Femur (tissue), 1 donor: ENCODE measurements at places on chromosomes 1 and 21.

GRCh38 chr1:10338047-10338446 is 60.8 kb upstream of the PGD start:
- peak; percentile 40 for DNase-seq

DNA sequence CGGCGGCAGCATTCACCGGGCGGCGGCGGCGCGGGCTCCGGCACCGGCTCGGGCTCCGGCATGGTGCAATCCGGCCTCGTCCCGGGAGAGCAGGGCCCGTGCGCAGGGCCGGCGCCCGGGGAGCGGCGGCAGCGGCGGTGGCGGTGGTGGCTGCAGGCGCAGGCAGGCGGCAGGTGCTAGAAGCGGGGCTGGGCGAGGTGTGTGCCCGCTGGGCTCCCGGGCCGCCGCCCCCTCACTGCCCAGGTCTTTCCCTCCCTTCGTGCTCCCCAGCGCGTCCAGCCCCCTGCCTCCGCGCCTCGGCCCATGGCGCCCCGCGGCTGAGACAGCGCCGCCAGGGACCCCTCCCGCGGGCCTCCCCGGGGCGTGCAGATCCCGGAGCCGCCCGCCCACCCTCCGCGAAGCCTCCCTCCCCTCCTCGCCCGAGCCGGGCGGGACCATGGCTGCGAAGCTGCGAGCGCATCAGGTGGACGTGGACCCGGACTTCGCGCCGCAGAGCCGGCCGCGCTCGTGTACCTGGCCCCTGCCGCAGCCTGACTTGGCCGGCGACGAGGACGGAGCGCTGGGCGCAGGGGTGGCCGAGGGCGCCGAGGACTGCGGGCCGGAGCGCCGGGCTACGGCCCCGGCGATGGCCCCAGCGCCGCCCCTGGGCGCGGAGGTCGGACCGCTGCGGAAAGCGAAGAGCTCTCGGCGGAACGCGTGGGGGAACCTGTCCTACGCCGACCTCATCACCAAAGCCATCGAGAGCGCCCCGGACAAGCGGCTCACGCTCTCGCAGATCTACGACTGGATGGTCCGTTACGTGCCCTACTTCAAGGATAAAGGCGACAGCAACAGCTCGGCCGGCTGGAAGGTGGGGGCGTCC is 492 bp downstream of the FOXO6 start:
- peak; percentile 52 for DNase-seq

- DNase-seq, result peak; percentile 73
Observed at GRCh38 chr1:21324368-21325141, 34.3 kb upstream of the ECE1 start.

DNA sequence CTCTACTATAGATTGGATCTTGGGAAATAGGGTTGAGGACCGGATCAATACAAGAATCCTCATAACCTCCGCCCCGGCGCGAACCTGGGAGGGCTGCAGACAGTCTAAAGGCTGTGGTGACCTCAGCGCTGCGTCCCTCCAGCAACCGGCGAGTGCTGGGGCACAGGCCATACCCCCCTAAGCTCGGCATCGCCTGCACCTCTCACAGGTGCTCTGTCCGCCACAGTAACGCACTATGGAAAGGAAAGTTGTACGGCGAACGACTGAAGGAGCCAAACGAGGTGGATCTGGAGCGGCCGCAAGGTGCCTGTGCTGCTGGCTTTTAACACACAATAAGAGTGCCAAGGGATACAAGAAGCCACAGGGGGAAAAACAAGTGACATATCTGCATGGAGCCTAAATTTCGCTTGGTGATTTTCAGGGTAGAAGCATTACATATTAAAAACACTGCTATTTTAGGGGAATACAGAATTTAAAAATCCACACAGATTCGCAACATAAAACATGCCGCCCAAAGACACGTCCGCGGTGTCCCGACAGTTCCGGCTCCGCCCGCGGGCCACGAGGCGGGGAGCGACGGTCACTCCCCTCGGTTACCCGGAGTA is 1.4 kb upstream of the RBM15 start:
- peak; percentile 56 for DNase-seq

DNA sequence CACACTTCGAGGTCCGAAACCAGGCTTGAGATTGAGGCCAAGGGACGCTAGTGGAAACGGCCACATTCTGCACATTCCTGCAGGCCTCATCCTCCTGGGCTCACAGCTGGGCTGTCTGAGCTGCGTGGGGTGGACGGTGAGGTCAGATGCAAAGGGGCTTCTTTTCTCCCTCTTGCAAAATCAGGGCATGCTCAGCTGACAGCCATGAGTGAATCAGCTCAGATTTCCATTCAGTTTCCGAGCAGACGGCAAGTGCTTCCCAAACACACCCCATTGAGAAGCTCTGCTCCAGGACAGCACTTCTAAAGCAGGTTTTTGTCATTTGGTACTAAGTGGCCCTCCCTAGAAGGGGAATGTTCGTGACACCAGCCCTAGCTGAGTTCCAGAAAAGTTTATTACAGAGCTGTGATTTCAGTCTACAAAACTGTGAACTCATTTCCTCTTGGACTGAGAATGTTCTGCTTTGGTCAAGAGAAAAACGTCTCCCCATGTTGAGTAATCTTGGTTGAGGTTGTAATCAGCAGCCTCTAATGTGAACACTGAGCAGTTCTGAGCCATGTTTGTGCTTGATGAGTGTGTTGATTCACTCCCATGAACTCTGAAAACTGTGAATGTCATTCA is 10.0 kb downstream of the PDPN start:
- peak; percentile 83 for DNase-seq

- no peak for DNase-seq
Observed at GRCh38 chr1:2072891-2073290, 22.7 kb downstream of the PRKCZ start.

DNA sequence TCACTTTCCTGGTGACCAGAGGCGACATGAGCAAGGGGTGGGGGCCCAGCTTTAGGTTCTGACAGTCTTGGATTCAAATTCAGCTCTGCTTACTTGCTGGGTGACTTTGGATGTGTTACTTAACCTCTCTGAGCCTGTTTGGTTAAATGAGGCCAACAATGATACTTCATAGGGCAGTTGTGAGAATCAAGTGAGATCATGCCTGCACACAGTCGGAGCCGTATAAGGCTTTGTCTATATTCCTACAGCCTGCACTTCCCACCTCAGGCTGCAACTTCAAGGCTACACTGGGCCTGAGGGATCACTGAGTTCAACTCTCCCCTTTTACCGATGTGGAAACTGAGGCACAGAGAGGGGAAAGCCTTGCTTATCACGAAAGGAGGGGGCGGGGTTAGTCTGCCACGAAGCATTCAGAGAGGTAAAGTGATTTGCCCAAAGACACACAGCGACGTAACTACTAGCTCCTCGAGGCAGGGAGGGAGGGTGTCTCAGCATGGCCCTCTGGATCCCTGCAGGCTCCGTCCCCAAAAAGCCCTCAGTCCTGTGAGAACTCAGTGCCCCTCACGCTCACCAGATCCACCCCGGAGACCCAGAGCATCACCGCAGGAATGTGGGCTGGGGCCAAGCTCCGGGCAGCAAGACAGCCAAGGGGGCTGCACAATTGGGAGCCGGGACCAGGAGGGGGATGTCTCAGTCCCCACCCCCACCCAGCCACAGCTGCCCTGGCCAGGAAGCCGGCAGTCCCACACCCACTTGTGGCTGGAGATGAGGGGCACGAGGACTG is 25.0 kb downstream of the SDC3 start:
- DNase-seq, result no peak

GRCh38 chr1:232662910-232663309 is 33.0 kb upstream of the SIPA1L2 start:
- no peak for DNase-seq

DNA sequence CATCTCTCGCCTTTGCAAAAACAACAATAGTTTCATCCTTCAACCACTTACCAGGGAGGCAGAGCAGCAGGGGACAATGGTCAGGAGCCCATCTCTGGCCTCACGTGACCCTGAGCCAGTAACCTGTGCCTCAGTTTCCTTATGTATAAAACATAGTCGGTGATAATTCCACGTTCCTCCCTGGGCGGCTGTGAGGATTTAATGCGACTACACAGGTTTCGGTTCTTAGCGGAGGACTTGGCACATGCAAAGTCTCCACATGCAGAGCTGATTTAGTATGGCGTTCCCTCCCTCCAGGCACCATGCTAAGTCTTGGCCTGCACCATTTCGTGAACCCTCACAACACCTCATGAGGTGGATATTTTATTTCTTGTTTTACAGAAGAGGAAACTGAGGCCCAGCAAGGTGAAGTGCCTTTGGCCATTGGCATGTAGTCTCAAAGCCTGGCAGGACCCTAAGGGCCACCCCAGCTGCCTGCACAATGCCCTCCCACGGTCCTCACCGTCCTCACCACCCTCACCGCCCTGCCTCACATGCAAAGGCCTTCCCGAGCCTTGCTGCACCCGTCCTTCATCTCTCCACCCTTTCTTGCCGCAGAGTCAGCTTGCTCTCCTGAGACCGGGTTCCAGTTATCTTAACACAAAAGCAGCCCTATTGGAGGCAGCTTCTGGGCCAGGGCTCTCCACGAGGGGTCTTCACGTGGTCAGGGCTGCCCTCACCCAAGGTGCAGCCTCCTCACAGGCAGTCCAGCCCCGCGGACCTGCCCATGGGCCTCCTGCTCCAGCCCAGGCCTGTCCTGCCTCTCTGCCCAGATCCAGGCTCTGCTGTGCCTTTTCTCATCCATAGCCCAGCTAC is 48.9 kb downstream of the SYF2 start:
- DNase-seq, result no peak

GRCh38 chr1:204468206-204468605 is 26.4 kb downstream of the PIK3C2B start:
- no peak for DNase-seq

DNA sequence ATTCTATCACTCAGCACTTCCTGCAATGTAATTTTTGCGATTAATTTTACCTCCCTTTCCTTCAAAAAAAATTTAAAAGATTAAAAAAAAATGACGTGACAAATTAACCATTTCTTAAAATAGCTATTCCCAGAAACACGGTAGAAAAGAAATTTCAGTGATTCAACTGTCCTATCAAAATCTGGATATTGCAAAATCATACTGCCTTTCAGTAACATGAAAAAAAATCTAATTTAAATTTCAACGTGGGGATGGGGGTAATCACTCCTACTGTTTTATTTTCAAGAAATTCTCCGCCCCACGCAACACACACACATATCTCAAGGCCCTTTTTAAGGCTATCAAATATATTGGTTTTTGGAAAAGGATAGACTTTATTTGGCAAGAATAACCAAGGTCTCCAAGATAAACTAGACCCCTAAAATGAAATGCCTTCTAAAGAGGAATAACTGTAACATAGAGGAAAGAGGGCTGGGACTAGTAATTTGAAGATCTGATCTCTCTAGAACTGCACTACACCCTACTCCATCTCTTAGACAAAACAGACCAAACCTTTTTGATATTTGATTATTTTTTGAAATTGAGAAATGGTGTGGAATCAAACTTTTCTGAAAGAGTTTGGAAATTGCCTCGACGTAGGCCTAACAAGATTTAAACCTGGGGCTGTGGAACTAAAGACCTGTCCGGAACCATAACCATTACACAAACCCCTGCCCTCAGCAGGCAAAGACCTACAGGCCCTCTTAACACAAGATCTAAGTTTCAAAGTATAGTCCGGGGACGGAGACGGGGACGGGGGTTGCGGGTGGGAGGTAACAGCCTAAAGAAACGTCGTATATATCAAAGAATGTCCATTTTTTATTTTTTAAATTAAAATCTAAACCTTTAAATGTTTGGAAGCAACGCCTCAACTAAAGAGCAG is 941 bp downstream of the ARNT start:
- DNase-seq, result no peak

- DNase-seq, result no peak
Observed at GRCh38 chr1:231312432-231312788, 25.2 kb downstream of the EXOC8 start.

DNA sequence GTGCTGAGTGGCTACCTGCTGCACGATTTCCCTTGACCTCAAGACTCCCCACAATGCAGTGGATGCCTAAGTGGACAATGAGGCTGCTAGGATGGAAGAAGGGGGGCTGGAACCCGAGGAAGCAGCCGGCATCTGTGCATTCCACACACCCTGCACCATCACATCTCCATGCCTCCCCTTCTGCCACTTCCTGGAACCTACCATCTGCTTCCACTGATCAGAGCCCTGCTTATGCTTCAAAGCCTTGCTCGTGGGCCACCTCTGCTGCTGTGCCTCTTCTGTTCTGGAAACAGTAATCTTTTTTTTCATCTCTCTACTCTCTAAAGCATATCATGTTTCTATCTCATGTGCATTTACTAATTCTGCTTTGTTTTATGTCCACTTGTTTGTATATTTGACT is 66.2 kb upstream of the WDR26 start:
- DNase-seq, result no peak

GRCh38 chr1:224644553-224645154 is 28.5 kb downstream of the CNIH3 start:
- peak; percentile 42 for DNase-seq

DNA sequence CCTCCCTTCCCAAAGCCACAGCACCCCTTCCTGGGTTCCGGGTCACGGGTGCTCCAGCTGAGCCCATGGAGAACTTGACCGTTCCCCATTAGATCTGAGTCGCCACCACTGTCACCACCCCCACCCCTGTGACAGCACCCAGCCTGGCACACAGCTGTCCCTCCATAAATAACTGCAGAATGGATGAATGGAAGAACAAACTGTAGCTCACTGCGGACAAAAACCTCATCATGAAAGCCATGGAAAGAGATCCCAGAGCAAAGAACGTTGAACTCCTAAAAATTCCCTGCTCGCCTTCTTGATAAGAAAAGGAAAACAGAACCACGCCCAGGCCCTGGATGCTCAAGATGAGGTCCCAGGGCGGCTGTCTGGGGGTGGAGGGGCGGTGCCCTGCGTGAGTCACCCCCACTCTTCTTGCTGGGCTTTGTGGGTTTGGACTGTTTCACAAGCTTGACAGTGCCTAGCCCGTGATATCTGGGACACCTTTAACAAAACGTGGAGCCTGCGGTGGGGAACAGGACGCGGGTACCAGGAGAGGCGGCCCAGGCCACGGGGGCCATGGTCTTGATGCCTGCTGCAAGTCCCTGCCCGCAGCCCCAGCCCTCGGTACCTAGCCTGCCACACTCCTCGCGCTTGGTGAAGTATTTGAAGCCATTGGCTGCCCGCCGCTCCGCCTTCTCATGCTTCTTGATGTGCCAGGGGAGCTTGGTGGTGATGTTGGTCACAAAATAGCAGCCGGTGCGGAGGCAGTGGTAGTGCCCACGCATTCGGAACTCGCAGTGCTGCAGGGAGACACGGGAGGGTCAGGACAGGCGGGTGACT is 151.9 kb downstream of the CASZ1 start:
- no peak for DNase-seq

GRCh38 chr1:43691871-43692815 is 15.2 kb upstream of the ST3GAL3 start:
- no peak for DNase-seq

DNA sequence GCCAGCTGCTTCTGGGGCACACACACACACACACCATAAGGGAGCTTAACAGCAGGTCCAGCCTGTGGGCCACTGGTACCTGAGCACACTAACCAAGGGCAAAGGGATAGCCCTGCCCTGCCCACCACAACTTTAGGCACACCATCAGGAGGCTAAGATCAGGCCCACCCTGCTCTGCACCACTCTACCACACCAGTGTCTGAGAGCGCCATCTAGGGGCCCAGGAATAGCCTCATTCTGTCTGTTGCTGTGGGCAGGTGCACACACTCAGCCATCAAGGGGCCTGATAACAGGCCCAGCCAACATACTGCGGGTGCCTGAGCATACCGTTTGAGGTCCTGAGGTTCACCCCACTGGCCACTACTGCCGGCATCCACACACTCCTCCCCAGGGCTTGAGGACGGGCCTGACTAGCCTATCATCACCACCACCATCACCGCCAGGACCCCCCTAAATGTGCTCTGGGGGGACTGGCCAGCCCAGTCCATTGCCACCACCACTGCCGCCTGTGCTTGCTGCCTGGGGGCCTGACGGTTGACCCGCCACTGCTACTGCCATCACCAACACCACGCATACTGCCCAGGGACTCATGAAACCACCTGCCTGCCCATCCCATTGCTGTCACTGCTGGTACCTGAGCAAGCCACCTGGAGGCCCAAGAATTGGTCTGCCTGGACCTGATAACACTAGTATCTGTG is 31.3 kb downstream of the NSL1 start:
- no peak for DNase-seq
